Neural cell (in vitro differentiated cells): ENCODE measurements at places on chromosomes 4 and X. TPM values are rescaled to one million over a fixed set of nuclear protein-coding genes. Genes with fewer than 3 reads are reported as not detected.

The MEPE gene
- not detected in 2 replicates for polyA plus RNA-seq

The CXCL11 gene
- polyA plus RNA-seq: 0.18 and 0.33 TPM in 2 replicates

The CTAG1A gene
- not detected in 2 replicates for polyA plus RNA-seq

The PDZD4 gene
- 343 and 389 TPM in 2 replicates for polyA plus RNA-seq

The ARMCX5 gene
- polyA plus RNA-seq: 40.9 and 56.1 TPM in 2 replicates

The VGLL1 gene
- not detected in 2 replicates for polyA plus RNA-seq

The GC gene
- polyA plus RNA-seq: not detected in 2 replicates

The MAGEC2 gene
- not detected in 2 replicates for polyA plus RNA-seq

The PTTG2 gene
- not detected in 2 replicates for polyA plus RNA-seq

The HTATSF1 gene
- polyA plus RNA-seq: 114 and 137 TPM in 2 replicates

The F8A3 gene
- not detected in 2 replicates for polyA plus RNA-seq

The INTS6L gene
- polyA plus RNA-seq: 44.8 and 57.1 TPM in 2 replicates

The BEX5 gene
- polyA plus RNA-seq: 9.2 and 17.8 TPM in 2 replicates
